ENCODE measurements at places on chromosomes 6 and 20.
A peak's percentile ranks its signal among the peaks of the same experiment; 100 is the strongest.

DNA sequence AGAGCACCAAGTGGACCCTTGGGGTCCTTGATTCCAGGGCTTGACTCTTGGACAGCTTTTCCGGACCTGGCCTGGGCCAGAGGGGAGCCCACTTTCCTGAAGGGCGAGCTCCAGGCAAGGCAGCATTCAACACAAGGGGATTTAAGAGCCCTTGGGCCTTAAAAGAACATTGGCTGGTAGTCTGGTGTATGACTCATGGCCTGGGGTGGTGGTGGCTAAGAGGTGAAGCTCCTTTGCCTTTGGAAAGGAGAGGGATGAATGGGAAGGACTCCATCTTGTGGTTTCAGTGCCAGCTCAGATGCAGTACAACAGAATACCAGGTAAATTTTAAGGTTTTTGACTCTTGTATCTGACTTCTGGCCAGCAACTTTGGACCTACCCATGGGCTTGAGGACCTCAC, 760.7 kb downstream of the GRIK2 start:
- no peak for DNase-seq

DNA sequence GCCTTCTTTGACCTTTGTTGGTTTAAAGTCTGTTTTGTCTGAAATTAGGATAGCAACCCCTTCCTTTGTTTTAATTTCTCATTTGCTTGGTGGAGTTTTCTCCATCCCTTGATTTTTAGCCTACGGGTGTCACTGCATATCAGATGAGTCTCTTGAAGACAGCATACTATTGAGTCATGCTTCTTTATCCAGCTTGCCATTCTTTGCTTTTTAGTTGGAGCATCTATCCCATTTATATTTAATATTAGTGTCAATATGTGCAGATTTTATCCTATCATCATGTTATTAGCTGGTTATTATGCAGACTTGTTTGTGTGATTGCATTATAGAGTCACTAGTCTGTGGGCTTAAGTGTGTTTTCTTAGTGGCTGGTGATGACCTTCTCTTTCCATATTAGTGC, 622.2 kb downstream of the MMUT start:
- no peak for DNase-seq

- no peak for DNase-seq
Measured at GRCh38 chr6:3036861-3037637, 31.2 kb upstream of the RIPK1 start.

GRCh38 chr6:53857318-53858094, 62.7 kb downstream of the LRRC1 start:
- DNase-seq = no peak

DNA sequence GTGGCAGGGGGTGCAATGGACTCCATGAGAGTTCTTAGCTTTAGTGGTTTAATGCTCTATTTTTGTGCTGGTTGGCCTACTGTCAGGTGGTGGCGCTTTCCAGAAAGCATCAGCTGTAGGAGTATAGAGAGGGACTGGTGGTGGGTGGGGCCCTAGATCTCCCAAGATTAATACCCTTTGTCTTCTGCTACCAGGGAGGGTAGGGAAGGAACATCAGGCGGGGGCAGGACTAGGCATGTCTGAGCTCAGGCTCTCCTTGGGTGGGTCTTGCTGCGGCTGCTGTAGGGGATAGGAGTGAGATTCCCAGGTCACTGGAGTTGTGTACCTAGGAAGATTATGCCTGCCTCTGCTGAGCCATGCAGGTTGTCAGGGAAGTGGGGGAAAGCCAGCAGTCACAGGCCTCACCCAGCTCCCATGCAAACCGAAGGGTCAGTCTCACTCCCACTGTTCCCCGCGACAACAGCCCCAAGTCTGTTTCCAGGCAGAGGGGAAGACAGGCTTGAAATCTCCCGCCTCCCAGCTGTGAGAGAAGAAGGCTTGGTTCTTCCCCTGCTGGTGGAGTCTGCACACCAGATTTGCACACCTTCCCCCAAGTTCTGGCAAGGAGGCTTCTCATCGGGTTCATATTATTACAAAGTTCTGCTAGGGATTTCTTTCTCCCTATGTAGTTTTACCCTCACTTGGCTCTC, 46.7 kb upstream of the PKIB start:
- no peak for DNase-seq

DNA sequence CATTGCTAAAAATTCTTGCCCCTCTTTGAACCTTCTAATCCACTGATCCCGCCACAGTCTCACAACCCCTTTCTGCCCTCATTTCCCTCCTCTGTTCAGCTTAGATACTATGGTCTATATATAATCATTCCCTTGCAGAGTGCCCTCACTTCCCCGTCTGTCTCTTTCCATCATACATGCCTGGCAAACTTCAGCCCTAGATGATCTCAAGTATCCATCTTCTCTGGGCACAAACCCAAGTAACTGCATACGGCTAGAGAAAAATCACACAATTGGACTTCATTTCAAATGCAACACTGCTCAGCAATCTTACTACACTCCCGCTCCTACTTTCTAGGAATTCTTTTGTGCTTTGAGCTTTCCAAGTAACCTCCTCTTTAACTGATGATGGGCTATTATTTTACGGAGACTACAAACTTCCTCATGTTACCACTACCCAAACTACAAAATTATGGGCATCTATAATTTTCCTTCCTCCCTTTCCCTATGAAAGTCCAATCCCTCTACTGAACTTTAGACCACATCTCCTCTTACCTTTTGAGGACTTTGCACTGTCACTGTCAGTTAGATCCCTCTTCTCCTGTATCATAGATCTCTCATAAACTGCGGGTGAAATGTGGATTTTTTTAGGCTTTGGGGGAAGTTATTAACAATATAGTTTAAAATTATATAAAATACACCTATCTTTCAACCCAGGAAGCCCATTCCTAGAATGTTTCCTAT, 135.6 kb downstream of the BTBD9 start:
- no peak for DNase-seq

DNA sequence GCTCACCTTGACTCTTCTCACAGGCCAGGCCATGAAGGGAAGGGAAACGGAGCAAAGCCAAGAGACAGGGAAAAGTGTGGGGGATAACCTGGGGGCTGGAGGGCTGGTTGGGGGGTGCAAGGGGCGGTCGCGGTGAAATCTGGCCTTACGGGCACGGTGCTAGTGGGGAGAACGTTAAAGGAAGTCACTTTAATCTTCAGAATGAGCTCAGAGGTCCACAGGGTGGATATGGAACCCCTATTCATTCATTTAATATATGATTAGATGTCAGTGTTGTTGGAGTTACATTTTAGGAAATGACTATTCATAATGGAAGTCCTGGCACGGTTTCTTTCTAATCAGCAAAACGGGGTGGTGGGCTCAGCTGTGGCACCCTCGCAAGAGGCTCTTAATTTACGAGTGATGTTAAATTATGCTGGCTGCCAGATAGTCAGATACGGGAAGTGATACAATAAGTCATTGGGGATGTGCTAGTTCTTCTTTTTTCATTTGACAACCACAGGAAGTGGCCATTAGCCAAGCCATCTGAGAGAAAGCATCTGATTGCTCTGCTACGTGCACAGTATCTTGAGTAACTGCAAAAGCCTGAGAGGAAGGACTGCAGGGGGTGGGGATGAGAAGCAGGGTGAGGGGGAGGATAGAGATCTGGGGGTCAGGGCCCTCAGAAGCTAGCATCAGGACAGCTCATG, 253.0 kb downstream of the QKI start:
- DNase-seq = no peak

DNA sequence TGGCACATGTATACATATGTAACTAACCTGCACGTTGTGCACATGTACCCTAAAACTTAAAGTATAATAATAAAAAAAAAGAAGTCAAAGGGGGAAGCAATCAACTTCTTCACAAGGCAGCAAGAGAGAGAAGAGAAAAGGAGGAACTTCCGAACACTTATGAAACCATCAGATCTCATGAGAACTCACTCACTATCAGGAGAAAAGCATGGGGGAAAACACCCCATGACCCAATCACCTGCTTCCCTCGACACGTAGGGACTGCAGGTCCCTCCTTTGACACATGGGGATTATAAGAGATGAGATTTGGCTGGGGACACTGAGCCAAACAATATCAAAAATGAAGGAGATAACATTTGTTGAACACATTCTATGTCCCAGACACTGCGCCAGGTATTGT, 94.8 kb upstream of the PHACTR1 start:
- DNase-seq = no peak

DNA sequence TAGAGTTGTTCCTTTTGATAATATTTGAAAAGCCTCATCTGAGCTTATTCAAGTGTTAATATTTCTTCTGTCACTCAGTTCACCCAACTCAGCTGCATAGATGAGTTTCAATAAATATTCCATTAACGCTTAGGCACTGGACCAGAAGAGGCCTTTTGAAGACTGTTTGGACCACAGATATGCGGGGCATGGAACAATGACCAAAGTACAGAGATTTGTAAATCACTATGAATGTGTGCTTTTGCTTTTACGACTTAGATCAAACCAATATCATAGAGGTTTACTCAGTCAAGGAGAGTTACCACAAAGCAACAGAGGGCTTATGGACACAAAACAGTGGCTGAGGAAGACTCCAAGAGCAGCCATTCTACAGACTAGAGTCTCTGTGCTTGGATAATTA, 99.9 kb downstream of the RTN4IP1 start:
- no peak for DNase-seq

GRCh38 chr20:37581246-37581645, 53.6 kb upstream of the BLCAP start:
- DNase-seq = no peak

DNA sequence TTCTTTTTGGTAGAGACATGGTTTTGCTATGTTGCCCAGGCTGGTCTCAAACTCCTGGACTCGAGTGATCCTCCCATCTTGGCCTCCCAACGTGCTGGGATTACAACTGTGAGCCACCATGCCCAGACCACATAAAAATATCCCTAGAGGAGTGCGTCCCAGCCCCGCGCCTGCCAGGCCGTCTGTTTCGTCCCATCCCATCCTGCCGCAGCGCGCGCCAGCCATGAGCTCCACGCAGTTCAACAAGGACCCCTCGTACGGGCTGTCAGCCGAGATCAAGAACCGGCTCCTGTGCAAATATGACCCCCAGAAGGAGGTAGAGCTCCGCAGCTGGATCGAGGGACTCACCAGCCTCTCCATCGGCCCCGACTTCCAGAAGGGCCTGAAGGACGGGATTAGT, 16.6 kb upstream of the AMD1 start:
- no peak for DNase-seq

GRCh38 chr6:154447954-154448353, 62.5 kb downstream of the CNKSR3 start:
- no peak for DNase-seq

GRCh38 chr6:3270258-3270657, 11.5 kb downstream of the PSMG4 start:
- DNase-seq = no peak

- DNase-seq = no peak
Measured at GRCh38 chr20:62097881-62098407, 24.3 kb upstream of the LSM14B start.

DNA sequence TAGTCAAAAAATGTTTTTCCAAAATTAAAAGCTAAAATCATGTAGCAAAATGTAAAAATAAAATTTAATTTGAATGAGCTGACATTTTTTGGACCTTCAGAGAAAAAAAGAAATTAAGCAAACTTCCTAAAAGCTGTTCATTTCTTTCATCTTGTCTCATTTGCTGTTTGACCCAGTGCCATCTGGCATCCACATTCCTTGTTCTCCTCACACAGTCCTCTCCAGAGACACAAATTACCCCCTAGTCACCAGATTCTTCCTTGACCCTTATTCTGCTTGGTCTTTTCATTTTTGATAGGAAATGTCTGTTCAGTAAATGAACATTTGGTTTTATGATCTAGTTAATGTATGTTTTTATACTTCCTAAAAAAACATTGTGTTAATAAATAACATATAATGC, 55.2 kb downstream of the HDDC2 start:
- no peak for DNase-seq

GRCh38 chr20:22559711-22560318, 24.6 kb downstream of the FOXA2 start:
- DNase-seq = no peak

DNA sequence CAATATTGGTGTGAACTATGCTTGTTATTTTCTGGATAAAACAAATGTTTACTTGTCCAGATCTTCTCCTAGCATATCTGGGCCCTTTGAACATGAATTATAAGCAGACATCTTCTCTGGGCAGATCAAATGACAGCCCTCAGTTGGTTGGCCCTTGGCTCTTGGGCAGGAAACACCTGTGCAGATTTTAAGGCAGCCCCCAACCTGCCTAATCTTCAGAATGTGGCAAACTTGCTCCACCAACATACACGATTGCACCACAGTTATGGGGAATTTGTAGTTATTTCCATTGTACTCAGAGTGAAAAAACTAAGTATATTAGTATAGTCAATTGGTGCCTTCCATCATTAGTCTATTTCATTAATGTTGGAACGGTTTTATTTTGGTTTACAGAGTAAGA, 94.9 kb upstream of the KCNK16 start:
- DNase-seq = no peak

DNA sequence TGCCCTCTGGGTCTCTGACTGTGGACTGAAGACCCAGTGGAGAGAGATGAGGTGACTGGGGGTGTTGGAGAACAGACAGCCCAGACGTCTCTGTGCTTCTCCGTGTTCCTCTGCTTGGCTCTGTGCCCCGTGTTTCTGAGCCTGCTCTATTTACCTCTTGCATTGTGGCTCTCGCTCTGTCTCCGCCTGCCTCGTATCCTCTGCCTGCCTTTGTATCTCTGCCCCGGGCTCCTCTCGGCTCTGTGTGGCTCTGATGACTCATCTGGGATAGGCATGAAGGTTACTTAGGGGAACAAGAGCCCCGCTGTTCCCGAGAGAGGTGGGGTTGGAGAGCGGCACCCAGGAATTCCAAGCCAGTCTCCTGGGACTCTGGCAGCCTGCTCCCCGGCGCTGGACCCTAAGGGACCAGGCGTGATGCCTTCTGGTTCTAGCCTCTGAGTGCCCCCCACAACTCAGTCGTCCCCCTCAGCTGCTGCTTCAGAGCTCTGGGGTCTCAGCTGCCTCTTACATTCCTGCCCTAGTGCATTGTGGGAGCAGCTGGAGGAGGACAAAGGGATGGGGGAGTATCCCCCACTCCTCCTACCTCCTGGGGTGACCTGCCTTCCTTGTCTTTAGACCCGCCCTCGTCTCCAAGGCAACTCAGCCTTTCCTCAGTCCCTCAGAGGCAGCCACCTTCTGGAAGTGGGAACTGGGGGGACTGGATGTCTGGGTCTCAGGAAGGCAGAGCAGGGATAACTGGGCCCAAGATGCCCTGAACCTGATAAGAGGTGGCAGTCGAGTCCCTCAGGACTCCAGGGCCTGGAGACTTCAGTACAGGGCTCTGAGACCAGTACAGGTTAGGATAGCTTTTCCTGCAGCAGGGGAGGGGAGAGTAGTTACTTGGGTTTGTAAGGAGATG, 1.9 kb downstream of the DDR1 start:
- peak; percentile 83 for DNase-seq

GRCh38 chr20:33648396-33649004, 13.6 kb upstream of the C20orf144 start:
- no peak for DNase-seq

All from HCT116 (cell line).